Stimulated activated CD4-positive, alpha-beta T cell treated with anti-CD3 and anti-CD28 coated beads, Interleukin-12 subunit alpha, Interleukin-12 subunit beta, amount 100 ng/mL, for 24 hours (primary cell): ENCODE measurements at places on chromosomes 7 and 10.

DNA sequence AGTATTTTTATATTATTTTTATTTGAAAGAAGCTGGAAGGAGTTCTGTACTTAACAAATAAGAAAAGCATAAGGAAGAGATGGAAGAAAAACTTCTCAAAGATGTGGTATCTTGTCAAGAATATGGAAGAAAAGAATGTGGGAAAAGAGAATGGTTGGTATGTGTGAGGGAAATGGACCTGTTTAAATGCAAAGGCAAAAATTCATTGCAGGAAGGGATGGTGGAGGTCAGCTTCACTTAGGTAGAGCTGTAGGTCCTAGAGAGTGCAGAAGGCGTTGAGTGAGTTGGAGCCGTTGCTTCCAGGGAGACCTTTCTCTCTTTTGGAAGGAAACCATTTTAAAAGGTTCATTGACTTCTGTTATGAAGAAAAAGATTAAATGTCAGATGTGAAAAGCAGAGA lies 107.3 kb downstream of the EXOC4 start:
- no peak for DNase-seq

GRCh38 chr10:125015356-125015944 lies 73.5 kb downstream of the ZRANB1 start:
- DNase-seq, result no peak

DNA sequence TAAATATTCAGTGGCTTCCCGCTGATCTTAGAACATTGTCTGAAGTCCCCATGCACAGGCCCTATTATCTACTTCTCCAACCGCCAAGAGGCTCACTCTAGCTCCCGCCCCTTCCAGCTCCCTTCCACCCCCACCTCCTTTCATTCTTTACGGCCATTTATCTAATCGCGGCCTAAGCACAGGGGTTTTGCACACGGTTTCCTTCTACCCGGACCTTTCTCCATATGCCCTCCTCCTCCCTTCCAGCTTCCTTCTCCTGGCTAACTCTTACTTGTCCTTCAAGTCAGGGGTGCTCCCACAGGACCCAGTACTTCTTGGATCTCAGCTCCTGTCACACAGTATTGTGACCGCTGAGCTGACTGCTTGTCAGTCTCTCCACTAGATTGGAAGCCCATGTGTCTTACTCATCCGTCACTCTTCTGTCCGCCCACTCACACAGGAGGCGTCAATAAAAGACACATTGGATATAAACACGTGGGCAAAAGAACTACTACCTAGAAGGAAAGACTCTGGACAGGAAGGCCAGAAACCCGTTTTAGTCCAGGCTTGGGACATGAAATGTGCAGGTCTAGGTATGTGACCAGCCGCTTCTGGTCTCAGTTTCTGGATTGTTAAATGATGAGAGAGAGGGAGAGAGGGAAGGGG lies 20.2 kb upstream of the HPS1 start:
- DNase-seq, result no peak

DNA sequence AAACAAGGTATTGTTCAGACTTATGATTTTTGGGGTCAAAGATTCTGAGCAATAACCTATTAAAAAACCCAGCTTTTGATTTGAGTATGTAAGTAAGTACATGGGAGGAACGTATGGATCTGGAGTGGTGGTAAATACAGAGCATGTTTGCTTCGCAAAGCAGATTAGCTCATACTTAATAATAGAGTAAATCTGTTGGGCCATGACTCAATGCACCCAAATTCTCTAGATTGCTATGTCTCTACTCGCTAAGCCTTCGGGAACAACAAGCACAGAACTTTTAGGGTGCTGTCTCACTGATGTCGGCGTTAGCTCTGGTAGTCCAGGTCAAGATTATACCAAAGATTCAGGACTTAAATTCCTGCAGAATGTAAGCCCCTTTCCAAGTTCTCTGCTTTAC lies 807 bp upstream of the MINPP1 start:
- DNase-seq, result no peak

GRCh38 chr10:100009283-100009792 lies 409 bp downstream of the DNMBP start:
- no peak for DNase-seq

DNA sequence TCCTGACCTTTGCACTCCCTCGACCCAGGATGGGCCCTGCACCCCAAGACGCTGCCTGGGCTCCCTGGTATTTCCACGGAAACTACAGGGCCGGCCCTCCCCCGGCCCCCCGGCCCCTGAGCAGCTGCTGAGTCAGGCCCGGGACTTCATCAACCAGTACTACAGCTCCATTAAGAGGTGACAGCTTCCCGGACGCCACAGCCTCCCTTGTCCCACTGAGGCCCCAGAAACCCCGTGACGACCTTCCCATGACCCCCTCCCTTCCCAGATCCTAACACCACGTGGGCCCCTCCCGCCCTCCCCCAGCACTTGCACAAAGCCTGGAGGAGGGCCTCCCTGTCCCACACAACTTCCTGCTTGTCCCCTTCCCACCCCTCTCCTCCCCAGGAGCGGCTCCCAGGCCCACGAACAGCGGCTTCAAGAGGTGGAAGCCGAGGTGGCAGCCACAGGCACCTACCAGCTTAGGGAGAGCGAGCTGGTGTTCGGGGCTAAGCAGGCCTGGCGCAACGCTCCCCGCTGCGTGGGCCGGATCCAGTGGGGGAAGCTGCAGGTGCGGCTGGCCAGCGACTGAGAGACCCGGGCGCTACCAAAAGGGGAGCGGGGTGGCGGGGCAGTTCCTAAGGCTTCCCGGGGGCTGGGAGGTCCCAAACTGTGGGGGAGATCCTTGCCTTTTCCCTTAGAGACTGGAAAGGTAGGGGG lies 5.7 kb downstream of the NOS3 start:
- DNase-seq, result no peak

DNA sequence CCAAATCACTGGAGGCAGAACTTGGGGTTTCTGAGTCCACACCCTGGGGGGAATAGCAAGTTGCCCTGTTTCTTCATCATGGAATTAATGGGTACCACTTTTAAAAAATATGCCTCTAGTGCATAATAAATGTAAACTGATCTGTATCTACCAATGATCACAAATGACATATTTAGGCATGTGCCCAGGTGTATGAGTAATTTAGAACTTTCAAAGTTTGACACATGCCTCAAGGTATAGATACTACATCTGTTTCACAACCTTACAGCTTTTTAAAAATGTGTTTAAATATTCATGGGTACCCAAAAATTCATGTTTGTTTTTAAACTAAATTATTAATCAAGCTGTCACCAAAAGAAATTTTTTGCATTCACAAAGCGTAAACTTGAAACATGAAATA lies 226.0 kb downstream of the KIAA1217 start:
- no peak for DNase-seq

- DNase-seq, result no peak
These were observed 2.2 kb downstream of the POLM start for GRCh38 chr7:44080118-44080517.

DNA sequence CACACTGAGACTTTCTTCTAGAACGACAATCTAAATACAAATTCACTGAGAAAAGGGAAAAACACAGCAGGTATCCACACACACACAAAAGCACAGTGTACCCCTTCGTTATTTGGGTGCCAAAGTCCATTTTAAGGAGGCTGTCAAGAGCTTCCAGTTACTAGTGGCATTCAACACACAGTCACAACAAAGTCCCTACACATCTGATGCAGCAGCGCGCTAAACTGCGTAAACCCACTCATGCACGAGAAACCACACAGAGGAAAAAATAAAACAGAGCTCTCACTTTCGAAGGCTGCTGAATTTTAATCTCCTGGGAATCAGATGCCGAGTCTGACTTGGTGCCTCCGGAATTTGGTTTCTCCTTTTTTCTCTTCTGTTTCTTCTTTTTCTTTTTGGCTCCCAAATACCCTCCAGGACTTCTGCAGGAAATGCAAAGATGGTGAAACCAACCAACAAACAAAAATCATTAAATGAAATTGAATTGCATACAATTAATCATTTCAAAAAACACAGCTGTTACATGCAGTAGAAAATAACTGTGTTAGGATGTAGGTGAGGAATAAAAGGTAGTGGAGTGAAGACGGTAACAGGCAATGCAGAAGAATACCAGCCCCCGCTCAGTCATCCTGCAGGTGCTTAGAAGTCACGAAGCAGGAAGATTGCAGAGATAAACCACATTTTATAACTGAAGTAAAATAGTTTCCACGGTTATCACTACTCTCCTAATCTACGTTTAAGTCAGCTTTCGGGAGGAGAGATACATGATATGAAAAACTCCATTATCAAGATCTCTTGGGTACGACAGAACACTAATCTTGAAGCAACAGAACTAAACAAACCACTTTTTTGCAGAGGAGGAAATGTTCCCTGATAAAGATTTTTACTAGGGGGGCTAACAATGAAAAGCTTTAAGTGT lies 27.1 kb downstream of the NMT2 start:
- peak; percentile 27 for DNase-seq

DNA sequence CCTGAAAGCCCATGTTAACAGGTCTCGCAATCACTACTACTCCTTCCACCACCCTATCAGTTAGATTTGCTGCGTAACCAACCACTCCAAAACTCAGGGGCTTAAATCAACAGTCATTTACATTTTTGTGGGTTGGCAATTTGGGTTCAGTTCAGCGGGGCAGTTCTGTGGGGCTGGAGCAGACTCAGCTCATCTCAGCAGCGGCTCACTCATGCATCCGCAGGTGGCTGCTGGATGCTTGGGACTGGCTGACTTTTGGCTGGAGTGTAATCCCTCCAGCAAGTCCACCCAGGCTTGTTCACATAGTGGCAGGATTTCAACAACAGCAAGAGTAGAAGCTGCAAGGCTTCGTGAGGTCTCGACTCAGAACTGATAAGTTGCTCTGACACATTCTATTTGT lies 79.2 kb downstream of the NEUROD6 start:
- no peak for DNase-seq

DNA sequence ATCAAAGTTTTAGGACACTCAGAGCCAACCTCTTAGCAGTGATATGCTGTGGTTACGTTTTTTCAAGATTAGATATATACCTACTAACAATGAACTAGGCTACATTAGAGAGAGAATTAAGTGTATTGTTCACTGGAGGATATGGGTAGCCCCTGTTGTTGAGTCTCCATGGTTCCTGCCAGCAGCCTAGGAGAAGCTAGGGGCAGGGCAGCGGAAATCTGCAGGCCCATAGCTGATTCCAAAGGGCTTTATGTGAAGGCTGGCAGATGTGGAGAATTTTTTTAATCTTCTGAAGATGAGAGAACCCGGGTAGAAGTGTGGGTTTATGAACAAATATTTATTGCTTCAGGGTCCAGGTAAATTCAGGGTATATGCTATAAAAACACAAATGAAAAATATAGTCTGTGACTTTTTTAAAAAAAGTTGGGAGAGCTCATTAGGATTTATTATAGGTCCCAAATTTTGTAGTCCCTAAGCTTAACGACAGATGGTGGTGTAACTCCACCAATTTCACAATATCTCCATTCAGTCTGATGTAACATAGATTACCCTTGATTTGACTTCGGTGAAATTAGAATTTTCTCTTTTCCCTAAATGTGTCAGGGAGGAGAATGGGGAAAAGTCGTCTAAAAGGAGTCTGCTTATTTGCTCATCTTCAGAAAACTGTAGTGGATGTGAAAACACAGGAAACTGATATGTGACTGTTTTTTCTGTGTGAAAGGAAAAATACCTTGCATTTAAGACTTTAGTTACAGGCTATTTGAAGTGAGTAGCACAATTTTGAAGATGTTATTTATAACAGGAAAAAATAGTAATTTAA lies 163.0 kb upstream of the PPP1R3A start:
- DNase-seq, result no peak

DNA sequence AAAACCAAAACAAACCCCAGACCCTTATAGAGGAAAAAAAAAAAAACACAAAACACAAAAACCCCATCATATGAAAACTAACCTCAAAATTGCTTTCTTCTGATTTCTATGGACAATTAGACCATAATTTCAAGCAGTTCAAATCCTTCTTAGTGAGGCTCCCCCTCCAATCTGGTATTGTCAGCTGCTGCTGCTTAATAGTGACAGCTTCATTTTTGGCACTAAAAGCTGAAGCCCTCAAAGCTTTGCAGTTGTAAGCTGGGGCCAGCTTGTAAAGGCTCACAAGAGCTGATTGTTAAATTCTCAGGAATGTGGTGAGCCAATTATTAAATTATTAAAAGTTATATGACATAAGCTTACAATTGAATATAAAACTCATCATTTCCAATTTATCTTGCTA lies 21.9 kb downstream of the ATXN7L1 start:
- DNase-seq, result no peak

GRCh38 chr10:79492839-79493238 lies 19.5 kb upstream of the EIF5AL1 start:
- no peak for DNase-seq

- no peak for DNase-seq
These were observed 7.1 kb downstream of the FOXK1 start for GRCh38 chr7:4689151-4689550.

DNA sequence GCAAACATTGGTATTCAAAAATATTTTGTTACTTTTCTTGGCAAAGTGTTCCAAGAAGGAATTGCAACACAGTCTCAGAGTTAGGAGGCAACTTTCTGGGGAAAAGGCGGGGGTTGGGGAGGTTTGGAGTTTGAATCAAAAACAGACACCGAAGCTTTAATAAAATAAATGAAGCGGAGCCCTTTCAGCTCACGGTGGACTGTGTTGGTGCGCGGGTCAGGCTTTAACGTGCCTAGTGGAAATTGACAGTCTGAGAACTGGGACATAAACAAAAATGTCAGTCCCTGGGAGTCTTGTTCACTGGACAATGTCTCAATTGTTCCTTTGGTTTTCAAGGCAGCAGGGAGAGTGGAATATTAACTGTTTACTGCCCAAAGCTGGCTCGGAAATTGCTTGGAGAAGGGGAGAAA lies 109.3 kb downstream of the TCF7L2 start:
- DNase-seq, result no peak

GRCh38 chr7:95845007-95845406 lies 72.7 kb downstream of the DYNC1I1 start:
- DNase-seq, result no peak

DNA sequence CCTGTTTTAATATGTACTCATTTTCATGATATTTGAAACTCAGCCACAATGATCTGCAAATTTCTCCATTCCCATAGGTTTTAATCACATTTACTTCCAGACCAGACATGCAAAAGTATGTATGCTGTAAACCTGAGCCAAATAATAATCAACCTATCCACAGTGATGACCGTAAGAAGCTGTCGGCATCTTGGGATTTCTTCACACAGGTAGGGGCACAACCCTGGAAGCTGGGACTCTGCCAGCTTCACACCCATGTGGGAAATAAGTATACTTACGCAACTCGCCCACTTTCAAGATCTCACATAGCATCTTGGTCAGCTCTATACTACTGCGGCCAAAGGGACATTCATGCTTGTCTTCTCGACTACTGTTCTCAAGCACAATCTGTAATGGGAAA lies 352.3 kb downstream of the ELMO1 start:
- DNase-seq, result no peak

DNA sequence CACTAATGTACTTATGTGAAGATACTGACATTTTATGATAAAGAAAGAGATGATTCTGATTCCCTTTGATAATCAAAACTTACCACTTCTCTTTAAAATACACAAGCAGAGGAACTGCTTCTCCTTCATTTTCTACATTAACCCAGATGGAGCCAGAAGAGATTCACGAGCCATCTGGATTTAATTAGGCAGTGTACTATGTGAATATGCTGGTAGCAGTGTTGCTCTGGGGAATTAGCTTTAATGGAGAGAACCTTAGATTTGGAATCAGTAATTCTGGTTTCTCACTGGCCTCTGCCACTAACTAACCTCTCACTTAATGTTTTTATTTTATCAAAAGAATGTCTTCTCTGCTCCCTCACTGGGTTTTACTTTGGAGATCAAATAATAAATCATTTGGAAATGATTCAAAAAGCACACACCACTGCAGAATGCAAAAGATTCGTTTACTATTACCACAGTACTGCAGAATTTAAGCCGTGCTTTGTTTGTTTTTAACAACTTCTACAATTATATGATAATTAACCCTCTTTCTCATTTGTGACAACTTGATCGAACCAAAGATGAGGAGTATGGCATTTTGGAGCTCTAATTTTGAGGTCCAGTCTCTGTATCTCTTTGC lies 77.5 kb upstream of the PHYHIPL start:
- no peak for DNase-seq
